OCI-LY7 (cell line): ENCODE measurements at places on chromosomes 6 and 20.
A peak's percentile ranks its signal among the peaks of the same experiment; 100 is the strongest.

GRCh38 chr6:5663259-5663658 lies 343.5 kb downstream of the NRN1 start:
- DNase-seq, result no peak

GRCh38 chr6:108632441-108632840 lies 71.7 kb downstream of the FOXO3 start:
- no peak for DNase-seq

GRCh38 chr6:93416571-93417420 lies 2.6 kb downstream of the EPHA7 start:
- no peak for DNase-seq

- no peak for DNase-seq
These were observed 17.5 kb upstream of the SIRPA start for GRCh38 chr20:1877609-1878200.

- DNase-seq, result no peak
These were observed 83.2 kb downstream of the CDC5L start for GRCh38 chr6:44470746-44471145.

DNA sequence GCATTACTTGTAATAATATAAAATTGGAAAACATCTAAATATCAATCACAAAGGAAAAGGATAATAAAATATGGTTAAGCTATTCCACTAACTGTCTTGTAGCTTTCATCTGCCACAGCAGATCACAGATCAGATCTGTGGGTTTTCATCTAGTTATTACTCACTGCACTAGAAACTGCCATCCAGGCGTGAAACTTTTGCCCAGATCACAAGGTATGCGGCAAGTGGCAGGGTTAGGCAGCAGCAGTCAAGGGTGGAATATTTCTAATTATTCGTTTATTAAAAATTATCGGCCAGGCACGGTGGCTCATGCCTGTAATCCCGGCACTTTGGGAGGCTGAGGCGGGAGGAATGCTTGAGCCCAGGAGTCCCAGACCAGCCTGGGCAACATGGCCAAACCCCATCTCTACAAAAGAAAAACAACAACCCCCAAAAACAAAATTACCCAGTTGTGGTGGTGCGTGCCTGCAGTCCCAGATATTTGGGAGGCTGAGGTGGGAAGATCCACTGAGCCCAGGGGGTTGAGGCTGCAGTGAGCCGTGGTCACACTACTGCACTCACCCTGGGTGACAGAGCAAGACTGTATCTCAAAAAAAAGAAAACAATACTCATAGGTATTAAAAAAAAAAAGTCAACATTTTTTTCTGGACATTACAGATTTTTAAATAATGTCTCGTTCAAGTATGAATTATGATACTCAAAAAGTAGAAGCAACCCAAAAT lies 32.1 kb downstream of the BEND3 start:
- no peak for DNase-seq

GRCh38 chr6:164731539-164731938 lies 577.9 kb downstream of the C6orf118 start:
- DNase-seq, result no peak

DNA sequence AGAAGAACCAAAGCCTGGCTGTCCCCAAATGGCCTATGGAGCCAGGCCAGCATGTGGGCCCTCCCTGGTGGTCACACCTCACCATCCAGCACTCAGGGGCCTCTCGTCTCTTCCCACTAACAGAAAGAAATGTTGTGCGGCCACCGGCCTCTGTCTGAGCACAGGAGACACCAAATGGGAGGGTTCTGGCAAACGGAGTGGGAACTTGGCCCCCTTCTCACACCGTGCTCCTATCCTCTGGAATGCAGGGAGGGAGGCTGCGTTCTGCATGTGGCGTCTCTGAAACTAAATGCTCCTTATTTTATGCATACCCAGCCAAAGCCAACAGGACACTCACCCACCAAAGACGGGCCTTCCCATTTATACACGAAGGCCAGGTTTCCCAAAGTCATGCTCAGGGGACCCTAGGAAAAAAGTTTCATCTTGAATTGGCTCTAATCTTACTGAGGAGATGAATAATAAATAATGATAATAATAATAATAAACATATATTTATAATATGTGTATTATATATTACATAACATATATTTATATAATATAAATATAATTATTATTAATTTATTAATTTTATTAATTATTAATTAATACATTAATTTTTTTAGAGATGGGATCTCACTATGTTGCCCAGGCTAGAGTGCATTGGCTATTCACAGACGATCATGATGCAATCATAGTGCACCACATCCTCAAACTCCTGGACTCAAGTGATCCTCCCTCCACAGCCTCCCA lies 102.4 kb downstream of the FOXF2 start:
- no peak for DNase-seq

DNA sequence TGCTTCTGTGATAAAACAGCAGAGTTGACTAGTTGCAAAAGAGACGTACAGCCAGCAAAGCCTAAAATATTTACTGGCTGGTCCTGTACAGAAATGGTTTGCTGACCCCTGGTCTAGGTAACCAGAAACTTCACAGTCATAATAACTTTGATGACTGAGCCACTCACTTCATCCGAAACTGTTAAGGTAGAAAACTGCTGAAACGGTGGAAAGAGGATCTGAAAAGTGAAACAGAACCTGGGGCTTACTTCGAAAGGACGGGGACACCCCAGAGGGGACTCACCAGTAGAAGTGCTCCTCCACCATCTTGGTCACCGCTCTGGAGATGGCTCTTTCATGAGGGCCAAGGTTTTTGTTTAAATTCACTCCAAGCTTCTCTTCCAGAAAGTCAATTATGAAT lies 16.4 kb downstream of the FAXC start:
- DNase-seq, result peak; percentile 3

DNA sequence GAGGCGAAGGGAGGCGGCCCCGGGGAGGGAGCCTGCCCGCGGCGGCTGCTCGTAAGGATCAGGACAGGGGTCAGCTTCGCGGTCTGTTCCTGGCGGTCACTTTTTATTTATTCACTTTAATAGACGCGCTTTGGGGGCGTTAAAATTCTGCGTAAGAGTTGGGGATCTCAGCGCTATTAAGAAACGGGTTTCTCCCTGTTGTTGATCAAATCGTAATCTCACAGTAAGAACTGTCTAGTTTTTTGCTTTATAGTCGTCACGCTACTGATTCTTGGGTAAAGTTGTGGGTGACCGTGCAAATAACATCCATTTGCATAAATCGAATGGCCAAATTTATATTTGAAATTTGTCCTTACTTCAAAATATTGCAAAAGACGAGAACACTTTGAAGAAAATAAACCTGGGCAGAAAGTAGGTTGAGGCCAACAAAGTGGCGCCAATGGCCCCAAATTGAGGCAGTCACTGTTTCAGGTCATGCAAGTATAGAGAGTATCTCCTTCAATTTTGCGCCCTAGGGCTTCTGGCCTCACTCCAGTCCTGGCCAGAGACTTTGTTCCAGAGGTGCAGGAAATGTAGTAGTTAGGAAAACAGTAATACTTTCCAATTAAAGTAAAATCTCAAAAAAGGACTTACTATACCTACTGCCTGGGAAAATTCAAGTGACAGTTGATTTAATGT lies 963 bp upstream of the RMND1 start:
- DNase-seq, result peak; percentile 32

DNA sequence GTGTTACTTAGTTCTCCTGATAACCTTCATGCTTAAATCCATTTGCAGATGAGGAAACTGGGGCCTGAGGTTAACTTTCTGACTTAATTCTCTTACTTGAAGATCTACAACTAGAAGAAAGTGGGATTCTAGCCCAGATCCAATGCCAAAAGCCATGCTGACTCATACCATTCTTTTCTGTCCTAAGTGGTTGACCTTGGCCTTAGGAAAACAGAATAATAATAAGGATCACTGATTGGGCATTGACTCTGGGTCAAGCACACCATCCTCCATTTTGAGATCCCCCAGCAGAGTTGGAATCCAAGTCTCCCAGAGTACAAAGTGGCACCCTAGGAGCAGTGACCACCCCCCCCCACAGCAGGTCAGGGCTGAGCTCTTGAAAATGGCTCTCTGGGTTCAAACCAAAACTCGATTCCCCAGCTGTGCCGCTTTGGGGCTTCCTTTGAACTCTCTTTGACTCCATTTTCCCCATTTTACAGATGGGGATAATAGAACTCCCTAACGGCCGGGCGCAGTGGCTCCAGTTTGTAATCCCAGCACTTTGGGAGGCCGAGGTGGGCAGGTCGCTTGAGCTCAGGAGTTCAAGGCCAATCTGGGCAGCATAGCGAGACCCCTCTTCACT lies 12.8 kb upstream of the ZNF217 start:
- DNase-seq, result no peak

DNA sequence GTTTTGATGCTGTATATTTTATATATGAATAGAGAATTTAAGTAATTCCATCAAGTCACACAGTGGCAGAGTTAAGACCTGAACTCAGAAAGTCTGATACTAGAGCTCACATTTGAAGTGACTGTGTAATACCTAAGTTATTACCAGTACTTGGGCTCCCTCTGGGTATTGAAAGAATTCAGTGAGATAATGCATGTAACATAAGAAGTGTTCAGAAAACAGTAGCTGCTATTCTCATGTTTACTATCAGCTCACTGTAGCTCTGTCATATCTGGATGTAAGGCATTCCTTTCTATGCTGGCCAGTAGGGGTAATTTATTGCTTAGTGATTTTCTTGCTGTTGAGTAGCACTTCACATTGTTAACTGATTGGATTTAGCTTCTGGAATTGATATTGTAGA lies 44.6 kb downstream of the NKX2-4 start:
- no peak for DNase-seq

DNA sequence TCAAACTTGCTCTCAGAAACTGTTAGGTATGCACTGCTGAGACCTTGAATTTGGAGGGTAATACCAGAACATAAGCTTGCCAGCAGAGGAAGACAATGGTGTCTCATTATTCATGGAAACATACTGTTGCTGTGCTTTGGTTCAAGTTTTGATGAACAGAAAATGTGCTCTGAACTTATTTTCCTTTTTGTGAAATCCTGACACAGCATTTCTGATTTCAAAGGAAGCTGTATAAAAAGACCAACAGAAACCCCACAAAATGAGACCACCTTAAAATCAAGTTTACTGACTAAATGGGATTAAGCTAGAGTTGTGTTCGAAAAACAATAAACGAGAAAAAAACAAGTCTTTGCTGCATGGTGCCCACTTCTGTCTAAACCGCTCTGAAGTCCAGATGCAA lies 70.3 kb downstream of the PRDM1 start:
- DNase-seq, result no peak

DNA sequence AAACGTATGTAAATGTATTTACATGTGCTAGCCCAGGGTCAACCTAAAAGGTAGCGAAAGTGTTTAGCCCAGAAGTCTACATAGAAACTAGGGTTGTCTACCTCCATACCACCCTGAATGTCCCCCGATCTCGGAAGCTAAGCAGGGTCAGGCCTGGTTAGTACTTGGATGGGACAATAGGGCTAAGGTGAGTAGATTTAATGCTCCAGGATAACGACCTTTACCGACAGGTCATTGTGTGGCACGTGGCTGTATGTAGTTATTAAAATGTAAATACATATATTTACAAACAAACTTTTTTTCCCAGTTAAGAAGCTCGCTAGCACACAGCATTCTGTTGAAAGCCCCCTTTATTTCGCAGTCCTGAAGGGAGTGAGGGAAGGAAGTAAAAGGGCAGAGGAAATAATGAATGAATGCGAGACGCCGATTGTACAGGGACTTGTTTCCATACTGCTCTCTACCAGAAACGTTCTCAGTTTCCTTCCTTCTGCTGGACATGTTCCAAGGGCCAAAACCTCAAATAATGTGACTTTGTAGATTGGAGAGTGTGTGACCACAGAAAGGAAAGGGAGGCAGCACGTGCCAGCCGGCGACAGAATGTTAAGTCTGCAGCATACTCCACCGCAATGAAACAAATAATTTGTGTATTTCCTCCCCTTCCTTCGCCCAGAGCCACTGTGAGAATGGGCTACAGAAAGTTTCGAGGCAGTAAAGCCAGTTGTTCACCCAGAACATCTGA lies 612 bp downstream of the ADAT2 start:
- DNase-seq, result peak; percentile 51

DNA sequence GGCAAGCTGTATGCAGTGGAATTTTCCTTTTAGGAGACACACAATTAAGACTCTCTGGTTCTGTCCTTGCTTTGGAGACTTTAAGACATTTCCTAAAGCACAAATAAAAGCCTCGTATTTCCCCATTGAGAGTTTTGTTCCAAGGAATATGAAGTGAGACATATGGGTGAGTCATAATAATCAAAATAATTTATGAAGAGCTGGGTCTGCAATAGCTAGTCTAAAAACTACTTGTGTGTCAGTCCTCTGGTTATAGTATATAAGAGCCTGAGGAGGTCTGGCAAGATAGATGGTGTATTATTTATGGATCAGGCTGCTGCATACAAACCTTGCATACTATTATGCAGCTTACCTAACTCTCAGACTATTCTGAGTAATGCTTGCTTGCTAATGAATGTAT lies 142.6 kb downstream of the ADGRG6 start:
- DNase-seq, result no peak

DNA sequence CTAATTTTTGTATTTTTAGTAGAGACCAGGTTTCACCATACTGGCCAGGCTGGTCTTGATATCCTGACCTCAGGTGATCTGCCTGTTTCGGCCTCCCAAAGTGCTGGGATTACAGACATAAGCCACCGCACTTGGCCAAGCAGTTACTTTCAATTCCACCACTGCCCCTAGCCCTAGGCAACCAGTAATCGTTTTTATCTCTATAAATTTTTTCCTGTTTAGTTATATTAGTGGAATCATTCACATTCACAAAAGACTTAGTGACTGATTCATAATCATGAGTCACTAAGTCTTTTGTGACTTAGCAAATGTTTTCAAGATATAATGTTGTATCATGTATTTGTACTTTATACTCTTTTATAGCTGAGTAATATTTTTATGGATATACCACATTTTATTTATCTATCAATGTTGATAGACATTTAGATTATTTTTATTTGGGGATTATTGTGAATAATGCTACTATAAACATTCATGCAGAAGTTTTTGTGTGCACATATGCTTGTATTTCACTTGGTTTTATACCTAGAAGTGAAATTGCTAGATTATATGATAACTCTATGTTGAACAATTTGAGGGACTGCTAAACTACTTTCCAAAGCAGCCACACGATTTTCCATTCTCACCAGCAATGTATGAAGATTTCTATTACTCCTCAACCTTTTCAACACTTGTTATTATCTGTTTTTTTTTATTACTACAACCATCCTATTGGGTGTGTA lies 421.4 kb upstream of the ID4 start:
- no peak for DNase-seq
